ENCODE measurements at places on chromosomes 13 and 19.

DNA sequence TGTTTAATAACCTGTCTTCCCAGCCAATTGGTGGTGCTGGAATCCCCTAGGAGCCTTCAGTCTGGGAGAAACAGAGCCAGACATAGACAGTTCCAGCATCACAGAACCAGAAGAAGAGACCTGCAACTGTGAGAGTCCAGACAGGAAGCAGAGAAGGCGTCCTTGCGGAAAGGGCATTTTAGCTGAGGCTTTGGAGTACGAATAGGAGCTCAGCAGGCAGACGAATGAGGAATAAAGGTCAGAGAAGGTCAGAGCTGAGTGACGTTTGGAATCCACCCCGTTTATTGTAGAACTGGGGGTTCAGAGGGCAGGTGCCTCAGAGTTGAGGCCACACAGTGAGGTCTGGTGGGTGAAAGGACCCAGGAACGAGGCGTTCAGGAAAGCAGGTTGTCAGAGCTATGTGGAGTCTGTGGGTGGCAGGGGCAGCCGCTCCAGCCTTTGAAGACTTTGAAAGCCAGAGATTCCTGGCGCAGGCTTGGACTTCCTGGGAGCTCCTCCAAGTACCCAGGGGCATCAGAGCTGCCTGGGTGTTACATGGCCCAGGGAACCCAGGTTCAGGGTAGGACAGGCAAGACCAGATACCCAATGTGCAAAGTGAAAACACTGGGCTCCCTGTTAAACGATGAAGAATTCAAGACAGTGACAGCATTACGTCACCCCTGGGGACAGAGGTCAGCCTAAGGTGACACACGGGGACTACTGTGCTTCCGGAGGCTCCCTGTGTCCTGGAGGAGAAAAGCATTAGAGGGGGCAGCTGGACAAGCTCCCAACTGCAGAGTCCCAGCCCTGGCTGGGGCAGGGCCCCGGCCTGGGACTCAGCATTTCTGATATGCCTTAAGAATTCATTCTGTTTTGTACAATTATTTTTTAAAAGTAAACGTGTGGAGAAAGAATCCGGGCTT lies 5.5 kb downstream of the ARRDC2 start:
- DNase-seq, result no peak

DNA sequence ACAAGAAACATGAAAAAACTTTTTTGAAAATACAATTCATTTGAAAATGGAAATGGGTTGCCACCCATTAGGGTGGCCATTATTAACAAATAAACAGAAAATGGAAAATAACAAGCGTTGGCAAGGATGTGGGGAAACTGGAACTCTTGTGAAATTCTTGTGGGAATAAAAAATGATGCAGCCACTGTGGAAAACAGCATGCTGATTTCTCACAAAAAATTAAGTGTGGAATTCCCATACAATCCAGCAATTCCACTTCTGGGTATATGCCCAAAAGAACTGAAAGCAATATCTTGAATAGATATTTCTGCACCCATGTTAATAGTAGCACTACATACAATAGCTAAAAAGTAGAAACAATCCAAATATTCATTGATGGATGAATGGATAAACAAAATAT lies 165.2 kb downstream of the DCLK1 start:
- DNase-seq, result no peak

DNA sequence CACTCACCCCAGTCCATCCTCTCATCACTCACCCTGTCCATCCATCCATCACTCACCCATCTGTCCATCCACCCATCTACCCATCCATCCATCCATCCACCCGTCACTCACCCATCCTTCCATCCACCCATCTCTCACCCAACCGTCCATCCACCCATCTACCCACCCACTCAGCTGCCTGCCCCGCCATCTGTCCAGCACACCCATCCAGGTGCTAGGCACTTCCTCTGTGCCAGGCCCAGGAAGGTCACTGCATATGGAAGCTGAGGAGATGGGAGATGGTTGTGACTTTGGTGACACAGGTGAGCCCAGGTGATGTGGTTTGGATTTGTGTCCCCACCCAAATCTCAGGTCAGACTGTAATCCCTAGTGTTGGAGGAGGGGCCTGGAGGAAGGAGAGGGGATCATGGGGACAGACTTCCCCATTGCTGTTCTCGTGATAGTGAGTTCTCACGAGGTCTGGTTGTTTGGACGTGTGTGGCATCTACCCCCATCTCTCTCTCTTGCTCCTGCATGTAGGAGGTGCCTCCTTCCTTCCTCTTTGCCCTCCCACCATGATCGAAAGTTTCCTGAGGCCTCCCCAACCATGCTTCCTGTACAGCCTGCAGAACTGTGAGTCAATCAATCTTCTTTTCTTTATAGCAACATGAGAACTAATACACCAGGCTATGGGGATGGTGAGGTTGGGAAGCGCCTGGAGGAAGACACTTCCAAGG lies 15.9 kb upstream of the C13orf46 start:
- DNase-seq, result peak; percentile 56

- no peak for DNase-seq
Measured at GRCh38 chr19:5893907-5894703, 9.5 kb downstream of the NDUFA11 start.

- no peak for DNase-seq
Measured at GRCh38 chr19:30227661-30228112, 144.5 kb upstream of the ZNF536 start.

DNA sequence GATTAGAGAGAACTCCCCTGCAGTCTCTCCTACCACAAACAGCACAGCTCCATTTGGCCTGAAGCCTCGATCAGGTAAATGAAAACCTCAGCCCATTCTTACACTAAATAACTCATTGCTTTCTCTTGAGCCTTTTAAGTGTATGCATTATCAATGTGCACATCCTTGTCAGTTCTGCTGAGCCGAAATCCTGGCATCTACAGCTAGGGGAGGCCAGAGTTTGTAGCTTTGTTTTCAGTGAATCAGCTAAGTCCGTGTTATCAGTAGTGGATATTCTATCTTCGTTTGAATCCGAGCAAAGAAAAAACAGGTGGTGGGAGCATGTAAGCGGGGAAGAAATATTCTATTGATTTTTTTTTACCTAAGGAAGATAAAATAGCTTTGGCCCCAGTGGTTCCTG lies 84.4 kb downstream of the ESD start:
- DNase-seq, result no peak

- DNase-seq, result no peak
Measured at GRCh38 chr19:39749981-39750380, 12.2 kb upstream of the CLC start.

DNA sequence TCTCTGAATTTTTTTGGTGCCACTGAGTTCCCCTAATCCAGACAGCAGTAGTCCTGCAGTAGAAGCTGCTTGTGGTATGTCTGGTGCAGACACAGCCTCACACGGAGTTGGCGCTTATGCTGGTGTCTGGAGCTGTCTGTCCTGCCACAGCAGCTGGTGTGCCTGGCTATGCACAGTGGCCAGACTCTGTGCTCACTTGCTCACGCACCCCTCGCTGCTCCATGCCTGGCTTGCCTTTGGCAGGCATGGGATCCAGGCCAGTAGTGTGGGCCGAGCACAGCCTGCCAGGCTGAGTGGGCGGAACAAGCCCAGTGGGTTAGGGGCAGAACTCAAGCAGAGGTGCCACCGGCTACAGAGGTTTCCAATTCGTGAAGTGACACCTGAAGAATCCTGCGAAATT lies 845.9 kb upstream of the PCDH9 start:
- DNase-seq, result no peak

- peak; percentile 99 for DNase-seq
Measured at GRCh38 chr19:35908973-35909683, 1.0 kb upstream of the TYROBP start.

- DNase-seq, result no peak
Measured at GRCh38 chr13:23715092-23715761, 145.0 kb downstream of the TNFRSF19 start.

GRCh38 chr13:98512774-98513665 lies 63.9 kb downstream of the STK24 start:
- no peak for DNase-seq

Data from HL-60 (cell line).